EL (cell line): ENCODE measurements at places on chromosomes 2 and 18.

GRCh38 chr2:238774071-238774470, 73.8 kb upstream of the TWIST2 start:
- no peak for DNase-seq

- no peak for DNase-seq
Observed at GRCh38 chr2:24054366-24055010, 4.9 kb downstream of the FKBP1B start.

GRCh38 chr2:24912523-24912922, 7.5 kb downstream of the ADCY3 start:
- no peak for DNase-seq

DNA sequence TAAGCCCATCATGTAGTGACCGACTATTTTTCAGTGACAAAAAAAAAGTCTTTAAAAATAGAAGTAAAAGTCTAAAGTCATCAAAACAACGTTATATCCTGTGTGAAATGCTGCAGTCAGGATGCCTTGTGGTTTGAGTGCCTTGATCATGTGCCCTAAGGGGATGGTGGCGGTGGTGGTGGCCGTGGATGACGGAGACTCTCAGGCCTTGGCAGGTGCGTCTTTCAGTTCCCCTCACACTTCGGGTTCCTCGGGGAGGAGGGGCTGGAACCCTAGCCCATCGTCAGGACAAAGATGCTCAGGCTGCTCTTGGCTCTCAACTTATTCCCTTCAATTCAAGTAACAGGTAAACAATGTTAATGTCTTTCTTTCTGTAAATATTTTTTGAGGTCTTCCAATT, at the start of gene CD28:
CD28 (plus strand) TSS at position 237 of the 400 bp plus-strand sequence; CDS start at position 295, 58 bp downstream.
- no peak for DNase-seq

GRCh38 chr18:69813559-69813958, 134.1 kb downstream of the CD226 start:
- DNase-seq, result no peak

GRCh38 chr18:74597034-74597661, 522 bp upstream of the ZNF407 start:
- peak; percentile 64 for DNase-seq

DNA sequence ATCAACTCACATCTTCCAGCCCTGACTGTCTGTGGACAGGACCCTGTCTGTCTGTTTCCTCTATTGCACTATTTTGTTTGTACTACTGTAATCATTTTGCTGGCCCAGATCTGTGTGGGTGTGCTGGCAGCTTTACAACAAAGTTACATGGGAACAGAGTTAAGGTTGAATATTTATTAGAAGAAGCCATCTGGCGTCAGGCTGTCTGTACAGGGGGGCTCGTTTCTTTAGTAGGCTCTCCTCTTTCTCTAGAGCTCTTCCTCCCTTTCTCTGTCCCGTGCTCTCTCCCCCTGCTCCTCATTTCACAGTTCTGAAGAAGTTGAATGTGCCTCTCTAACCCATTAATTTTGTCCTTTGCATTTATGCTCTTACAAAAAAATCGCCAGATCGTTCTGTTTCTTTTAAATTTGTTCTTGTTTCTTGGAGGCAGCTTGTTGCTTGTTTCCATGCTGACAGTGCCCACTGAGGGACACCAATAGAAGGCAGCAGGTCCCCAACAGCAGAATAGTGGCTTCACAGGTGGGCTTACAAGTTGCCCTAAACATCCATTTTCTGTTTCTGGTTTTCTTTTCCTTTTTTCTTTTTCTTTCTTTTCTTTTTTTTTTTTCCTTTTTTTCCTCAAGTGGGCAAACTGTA, 315.2 kb upstream of the ZEB2 start:
- DNase-seq, result peak; percentile 60

DNA sequence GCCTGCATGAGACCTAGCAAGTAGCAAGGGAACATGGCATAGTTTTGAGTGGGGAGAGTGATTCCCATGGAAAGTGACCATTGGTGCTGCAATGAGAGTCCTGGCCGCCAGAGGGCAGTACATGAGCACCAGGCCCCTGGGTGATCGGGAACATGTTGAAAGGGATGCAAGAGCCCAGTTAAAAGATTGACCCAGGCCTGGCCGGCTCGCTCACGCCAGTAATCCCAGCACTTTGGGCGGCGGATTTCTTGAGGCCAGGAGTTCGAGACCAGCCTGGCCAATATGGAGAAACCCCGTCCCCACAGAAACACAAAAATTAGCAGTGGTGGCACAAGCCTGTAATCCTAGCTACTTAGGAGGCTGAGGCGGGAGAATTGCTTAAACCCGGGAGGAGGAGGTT, 22.2 kb downstream of the FAP start:
- DNase-seq, result peak; percentile 67

GRCh38 chr2:54659527-54659926, 63.9 kb upstream of the EML6 start:
- DNase-seq, result no peak

DNA sequence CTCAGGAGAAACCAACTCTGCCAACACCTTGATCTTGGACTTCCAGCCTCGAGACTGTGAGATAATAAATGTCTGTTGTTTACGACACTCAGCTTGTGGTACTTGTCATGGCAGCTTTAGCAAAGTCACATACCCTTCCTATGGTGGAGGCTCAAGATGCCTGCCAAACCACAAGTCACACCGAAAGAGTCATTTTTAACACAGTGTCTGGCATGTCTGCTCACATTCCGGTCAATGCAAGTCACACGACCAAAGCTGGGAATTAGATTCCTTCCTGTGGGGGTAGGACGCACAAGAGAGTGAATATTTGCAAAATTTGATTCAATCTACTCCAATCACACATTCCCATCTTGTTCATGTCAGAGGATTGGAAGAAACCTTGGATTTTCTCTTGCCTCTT, 24.6 kb downstream of the KCNE4 start:
- DNase-seq, result peak; percentile 84

GRCh38 chr2:62597323-62597722, 91.3 kb upstream of the TMEM17 start:
- DNase-seq, result peak; percentile 36

- no peak for DNase-seq
Observed at GRCh38 chr2:196384729-196385128, 213.4 kb upstream of the STK17B start.

DNA sequence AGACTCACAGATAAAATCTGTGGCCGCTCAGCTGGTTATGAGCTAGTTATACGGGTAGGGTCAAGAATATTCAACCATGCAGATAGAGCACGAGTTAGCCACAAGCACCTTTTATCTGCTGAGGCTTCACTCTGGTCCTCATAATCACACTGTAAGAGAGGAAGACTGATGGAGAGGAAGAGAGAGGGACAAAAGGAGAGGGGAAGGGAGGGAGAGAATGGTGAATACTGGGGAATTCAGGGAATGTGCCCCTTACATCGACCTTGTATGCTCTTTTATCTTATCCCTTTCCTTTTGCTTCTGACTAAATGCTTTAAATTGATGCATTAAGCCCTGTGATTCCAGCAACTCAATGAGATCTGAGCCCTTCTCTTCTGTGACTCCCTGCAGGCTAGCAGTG, 333.1 kb downstream of the DSEL start:
- DNase-seq, result no peak

DNA sequence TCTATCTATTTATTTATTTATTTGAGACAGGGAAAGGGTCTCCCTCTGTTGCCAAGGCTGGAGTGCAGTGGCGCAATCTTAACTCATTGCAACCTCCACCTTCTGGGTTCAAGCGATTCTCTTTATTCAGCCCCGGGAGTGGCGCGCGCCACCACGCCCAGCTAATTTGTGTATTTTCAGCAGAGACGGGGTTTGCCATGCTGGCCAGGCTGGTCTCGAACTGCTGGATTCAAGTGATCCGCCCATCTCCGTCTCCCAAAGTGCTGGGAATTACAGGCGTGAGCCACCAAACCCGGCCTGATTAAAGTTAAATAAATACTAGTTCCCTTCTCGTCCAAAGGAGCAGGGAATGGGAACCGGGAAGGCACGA, 4.2 kb upstream of the CTDSP1 start:
- DNase-seq, result no peak

GRCh38 chr18:48933578-48934414, 17.0 kb downstream of the SMAD7 start:
- DNase-seq, result no peak

DNA sequence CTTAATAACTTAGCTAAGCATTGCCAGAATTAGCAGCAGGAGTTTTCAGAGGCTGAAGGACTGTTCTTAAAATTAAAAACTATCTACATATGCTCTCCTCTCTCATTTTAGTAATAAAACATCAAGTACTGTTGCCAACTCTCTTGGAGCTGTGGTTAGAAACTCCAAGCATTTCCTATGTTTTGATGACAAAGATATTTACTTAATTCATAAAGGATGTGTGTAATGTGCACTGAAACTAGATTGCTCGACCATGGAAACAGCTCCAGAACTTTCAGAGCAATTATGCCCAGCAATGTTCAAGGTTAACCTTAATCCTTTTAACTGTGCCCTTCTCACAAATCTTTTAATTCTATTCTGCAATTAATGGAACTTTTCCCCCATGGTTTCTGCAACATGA, 8.4 kb downstream of the GRP start:
- DNase-seq, result peak; percentile 48

- no peak for DNase-seq
Observed at GRCh38 chr2:94762600-94762999, 108.6 kb upstream of the TEKT4 start.
